BJ (cell line): ENCODE measurements at places on chromosomes 12 and 14.

GRCh38 chr14:72614891-72615415 lies 278.9 kb downstream of the DPF3 start:
- DNase-seq = no peak

DNA sequence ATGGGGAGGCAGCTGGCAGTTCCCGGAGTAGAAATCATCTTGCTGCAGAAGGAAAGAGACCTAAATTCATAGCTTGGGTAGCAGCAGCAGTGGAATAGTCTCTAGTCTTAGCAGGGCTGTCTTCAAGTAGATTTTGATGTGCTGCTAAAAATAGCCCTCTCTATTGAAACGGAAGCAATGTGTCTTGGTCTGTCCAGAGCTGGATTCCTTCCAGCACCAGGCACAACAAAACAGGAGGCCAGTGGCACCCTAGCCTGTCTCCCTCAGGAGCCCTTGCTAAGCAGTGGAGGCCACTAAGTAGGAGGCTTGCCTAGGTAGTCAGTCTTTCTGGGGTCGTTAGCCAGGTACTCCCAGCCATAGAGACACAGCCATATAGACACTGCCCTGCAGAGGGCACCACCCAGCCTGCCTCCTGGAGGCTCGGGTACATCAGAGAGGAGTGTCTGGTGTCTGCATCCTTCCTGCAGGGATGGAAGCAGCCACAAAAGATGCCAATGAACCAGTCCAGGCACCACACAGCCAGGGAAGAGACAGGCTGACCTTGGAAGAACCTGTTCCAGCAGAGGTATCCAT lies 97.5 kb downstream of the CRACR2A start:
- DNase-seq = no peak

- no peak for DNase-seq
These were observed 304 bp downstream of the KCTD10 start for GRCh38 chr12:109476807-109477184.

DNA sequence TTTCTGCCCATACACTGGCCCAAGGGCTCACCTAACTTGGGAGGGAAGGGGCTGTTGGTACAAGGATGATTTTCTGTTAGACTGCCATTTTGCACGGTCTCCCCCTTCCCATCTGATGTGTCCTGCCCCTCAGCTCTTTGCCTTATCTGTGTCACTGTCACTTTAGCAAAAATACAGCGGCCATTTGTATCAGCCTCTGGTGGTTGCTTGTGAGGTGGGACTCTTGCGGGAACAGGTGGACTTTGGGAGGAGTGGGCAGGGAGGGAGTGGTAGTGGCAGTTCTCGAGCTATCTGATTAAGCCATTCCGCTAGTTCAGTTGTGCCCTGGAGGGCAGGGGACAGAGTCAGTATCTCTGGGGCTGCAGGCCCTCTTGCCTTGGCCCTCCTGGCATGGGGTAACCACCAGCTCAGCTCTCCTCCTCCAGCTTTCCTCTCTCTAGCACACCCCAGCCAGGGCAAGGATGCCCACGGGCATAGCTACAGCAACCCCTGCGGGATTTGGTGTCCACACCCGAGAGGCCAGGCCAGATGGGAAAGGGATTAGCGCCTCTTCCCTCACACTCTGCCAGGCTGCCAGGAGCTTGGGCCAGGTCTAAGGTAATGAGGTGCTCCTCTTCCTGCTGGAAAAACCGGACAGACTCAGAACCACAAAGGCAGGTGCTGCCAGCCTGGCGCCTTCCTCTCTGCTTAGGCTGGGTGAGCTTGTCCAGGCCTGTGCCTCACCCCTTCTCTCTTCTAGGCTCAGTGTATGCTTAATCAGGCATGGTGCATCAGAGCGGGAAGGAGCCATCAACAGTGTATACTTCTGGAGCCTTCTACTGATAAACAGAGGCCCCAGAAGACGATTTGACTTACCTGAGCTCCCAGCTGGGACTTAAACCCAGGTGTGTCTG lies 8.7 kb downstream of the SLC48A1 start:
- DNase-seq = no peak

GRCh38 chr12:79347866-79348265 lies 342.9 kb downstream of the PAWR start:
- no peak for DNase-seq

- no peak for DNase-seq
These were observed 10.8 kb upstream of the CMA1 start for GRCh38 chr14:24518851-24519250.

DNA sequence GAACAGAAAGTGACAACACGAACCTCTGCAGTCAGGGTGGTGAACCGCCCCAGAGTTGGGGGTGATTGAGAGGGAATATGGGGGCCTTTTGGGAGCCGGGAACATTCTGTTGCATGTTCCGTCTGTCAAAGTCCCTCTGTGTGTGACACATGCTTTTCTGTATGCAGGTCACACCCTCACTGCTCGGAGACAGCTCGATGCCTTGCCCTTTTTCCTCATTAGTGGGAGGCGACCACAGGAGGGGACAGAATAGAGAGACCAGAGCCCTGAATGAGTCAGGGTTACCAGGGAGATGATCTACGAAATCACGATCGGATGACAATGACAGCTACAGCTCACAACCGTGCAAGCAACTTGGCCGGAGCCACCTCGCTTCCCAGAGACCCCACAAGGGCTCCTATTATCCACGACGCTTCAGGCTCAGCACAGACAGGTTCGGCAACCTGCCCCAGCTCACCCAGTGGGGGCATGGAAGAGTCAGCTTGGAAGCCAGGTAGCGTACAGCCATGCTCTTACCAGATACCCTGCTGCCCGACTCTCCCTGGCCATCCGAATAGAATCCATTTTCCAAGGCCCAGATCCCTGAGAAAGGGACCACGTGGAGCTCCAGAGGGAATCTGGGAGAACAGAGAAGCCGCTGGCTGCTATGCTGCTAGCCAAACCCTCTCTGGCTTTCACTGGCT lies 38.8 kb downstream of the TESC start:
- no peak for DNase-seq

GRCh38 chr12:92582475-92582874 lies 120.3 kb upstream of the PLEKHG7 start:
- no peak for DNase-seq

GRCh38 chr12:130371296-130371695 lies 33.6 kb downstream of the PIWIL1 start:
- DNase-seq = no peak

- DNase-seq = no peak
These were observed 37.7 kb downstream of the LRRC74A start for GRCh38 chr14:76863724-76864407.

DNA sequence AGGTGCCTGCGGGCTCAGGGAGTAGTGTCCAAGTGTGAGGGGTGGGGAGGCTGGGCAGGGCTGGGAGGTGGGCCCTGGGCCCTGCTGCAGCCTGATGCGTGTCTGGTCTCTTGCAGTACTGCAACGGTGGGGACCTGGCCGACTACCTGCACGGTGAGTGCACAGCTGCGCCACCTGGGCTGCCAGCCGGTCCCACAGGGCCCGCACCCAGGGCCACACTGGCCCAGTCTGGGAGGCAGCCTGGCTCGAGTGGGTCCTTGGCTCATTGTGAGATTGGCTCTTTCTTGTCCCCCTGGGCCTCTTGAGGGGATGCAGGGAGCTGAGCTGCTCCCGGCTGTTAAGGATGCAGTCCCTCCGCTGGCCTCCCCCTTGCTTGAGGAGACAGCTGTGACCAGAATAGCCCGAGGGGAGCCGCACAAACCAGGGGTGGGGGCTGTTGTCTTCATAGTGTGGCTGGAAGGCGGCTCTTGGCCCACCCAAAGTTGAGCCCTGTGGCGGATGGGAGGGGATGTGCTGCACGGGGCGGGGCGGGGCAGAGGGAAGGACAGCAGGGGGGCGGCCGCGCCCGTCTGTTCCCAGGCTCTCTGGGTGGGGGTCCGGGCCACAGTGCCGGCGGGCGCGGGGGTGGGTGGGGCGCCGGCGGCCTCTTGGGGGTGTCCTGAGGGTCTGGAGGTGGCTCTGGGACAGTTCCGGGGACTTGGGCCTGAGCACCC lies 13.1 kb downstream of the ULK1 start:
- no peak for DNase-seq

GRCh38 chr12:93007544-93007943 lies 78.4 kb upstream of the EEA1 start:
- DNase-seq = no peak

GRCh38 chr12:113049976-113050742 lies 6.4 kb upstream of the DTX1 start:
- DNase-seq = no peak

DNA sequence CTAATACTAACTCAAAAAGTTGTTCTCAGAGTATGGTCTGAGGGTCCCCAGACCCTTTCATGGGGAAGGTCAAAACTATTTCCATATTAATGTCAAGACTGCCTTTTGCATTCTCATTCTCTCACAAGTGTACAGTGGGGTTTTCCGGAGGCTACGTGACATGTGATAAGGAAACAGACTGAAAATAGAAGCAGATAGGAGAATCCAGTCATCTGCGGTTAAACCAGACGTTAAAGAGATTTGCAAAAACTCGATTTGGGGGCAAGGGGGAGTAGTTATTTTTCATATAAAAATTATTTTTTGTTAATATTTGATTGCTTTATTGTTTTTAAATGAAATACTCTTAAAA lies 1.0 kb upstream of the NAP1L1 start:
- DNase-seq = no peak

- no peak for DNase-seq
These were observed 117.4 kb upstream of the RTL1 start for GRCh38 chr14:101020834-101021370.

DNA sequence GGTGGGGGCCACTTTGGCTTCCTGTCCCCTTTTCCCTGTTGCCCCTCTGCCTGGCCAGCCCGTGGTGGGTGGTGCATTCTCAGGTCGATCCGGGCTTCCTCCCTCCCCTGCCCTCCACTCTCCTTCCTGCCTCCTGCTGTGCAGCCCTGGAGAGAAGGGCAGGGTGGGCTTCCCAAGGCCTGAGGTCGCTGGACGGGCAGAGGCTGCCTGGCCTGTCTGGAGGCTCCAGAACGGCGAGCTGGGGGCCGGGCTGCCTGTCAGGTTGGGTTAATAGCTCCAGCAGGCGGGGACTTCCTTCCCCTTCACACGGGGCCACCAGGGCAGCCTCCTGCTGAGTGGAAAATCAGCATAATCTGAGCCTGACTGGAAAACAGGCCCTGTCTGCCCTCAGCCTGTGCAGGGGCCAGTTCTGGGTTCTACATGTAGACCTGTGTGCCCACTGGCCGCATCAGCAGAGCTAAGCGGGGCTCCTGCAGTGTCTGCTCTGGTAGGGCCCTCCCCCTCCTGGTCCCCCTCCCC lies 11.3 kb downstream of the KIF26A start:
- DNase-seq = no peak

GRCh38 chr14:56887216-56887615 lies 76.9 kb upstream of the OTX2 start:
- DNase-seq = no peak

DNA sequence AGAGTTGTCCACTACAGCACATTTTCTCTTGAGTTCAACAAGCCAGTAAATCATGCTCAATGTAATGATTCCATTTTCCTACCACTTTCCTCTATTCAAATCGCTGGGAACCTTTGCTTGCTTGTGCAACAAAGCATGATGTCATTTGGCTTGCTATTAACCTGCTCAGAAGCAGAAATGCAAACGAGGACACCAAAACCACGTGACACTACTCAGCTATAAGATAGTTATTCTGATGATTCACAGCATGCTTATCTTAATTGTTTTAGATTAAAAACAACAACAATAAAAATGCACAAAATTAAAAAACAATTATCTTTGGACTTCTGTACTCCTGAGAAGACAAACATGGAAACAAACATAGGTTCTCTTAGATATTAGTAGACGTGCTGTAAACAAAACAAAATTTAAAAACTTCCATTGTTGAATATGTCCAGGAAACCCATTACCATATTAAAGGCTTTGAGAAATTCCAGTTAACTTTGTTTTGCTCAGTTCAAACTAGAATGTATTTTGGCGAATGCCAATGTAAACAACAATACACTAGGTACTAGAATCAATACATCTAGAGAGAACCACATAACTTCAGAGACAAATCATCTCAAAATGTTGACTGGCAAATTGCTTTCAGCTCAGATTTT lies 77.5 kb upstream of the KRAS start:
- no peak for DNase-seq

- no peak for DNase-seq
These were observed 99.6 kb downstream of the ARF6 start for GRCh38 chr14:49992448-49992847.

DNA sequence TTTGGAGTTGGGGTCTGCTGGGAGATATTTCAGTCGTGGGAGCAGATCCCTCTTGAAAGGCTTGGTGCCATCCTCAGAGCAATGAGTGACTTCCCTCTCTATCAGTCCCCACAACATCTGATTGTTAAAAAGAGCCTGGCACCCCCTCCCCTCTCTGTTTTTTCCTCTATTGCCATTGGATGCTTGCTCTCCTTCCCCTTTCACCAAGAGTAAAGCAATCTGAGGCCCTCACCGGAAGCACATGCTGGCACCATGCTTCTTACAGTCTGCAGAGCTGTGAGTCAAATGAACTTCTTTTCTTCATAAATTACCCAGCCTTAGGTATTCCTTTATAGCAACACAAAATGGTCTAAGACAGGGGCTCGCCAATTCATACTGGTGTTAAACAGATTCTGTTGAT lies 99.1 kb upstream of the CCND2 start:
- DNase-seq = no peak

DNA sequence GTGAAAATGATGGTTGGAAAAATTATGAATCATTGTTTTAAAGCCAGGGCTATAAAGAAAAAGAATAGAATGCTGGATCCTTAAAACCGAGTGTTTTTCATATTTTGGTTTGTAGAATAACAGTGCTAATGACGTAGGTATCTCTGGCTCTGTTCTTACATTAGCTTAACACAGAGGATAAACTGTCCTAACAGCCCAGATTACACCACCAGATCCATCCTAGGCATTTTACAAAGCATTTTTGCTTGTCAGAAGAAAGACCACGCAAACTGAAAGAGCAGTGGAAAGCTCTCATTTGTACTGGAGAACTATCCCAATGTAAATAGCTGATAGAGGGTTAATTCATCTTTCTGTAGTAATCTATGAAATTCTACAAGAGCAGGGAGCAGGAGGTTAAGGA lies 13.6 kb downstream of the IFT81 start:
- no peak for DNase-seq

GRCh38 chr12:19199332-19199731 lies 69.8 kb downstream of the PLEKHA5 start:
- DNase-seq = no peak

DNA sequence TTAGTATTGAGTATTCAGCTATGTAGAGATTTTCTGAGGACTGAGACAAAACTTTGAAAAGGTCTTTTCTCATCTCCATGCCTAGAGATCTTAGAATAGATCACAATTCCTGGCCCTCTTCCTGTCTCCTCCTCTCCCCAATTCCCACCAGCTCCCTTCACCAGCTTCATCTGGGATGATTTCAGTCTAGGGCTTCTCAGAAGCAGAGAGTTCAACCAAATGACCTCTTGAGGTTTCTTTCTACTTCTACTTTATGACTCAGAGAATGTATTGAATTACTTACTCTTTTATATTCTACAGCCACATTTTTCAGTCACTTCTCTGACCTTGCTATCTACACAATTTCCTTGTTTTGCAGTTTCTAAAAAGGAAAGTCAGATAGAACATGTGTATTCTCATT lies 19.4 kb upstream of the SNX6 start:
- DNase-seq = peak; percentile 66

DNA sequence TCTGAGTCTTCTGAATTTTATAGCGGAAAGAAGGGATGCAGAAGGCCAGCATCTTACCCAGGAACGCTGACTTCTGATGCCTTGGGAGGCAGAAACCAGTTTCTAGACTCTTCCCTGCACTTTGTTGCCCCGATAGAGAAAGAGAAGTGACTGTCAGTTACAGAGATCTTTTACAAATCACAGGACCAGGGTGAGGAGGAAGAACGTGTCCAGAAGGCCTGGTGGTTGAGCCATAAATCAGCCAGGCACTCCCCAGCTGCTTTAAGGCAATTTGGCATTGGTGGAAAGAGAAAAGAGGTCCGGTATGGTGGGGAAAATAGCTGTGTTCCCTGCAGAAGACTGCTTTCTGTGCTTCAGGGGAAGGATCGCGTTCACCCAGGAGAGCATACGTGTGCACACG lies 88.7 kb upstream of the KCNA1 start:
- no peak for DNase-seq
